ENCODE measurements at places on chromosomes 5 and 9. TPM values are rescaled to one million over a fixed set of nuclear protein-coding genes. Genes with fewer than 3 reads are reported as not detected.

GRCh38 chr5:52878656-52879055 is 90.9 kb downstream of the ITGA1 start:
- peak; percentile 19 for DNase-seq

- DNase-seq, result no peak
These were observed 8.4 kb downstream of the RPS14 start for GRCh38 chr5:150440948-150441812.

Gene RNF130
- 13.3 TPM for total RNA-seq

Gene GAS1
- total RNA-seq, result 1.7 TPM

- peak; percentile 92 for DNase-seq
These were observed 33.9 kb downstream of the VLDLR start for GRCh38 chr9:2655411-2655901.

GRCh38 chr5:170818232-170818631 is 34.7 kb downstream of the GABRP start:
- no peak for DNase-seq

DNA sequence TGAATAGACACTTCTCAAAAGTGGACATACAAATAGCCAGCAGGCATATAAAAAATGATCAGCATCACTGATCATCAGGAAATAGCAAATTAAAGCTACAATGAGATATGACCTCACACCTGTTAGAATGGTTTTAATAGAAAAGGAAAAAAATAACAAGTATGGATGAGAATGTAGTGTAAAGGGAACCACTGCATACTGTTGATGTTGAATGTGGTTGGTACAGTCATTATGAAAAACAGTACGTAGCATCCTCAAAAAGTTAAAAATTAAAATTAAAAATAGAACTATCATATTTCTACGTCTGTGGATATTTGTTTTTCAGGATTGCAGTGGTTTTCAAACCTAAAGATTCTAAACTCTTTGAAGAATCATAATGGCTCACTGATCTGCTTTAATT is 215.1 kb upstream of the NREP start:
- DNase-seq, result no peak

GRCh38 chr5:167982-168660 is 23.2 kb upstream of the LRRC14B start:
- DNase-seq, result peak; percentile 20

DNA sequence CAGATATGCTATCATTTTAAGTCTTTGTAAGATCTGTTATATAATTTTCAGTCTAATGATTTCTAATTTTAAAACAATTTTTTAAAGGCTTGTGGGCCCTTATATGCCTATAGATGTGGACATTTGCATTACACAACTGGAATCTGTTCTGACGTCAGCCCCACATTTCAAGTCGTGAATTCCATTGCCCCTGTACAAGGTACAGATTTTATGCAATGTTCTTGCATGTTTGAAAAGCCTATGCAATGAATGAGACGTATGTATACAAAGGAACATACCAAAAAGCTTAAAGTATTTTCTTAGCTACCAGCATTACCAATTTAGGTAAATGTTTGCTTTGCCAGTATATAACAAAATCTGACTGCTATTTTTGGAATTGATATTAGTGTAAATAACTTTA is 77.2 kb downstream of the ITGA1 start:
- no peak for DNase-seq

DNA sequence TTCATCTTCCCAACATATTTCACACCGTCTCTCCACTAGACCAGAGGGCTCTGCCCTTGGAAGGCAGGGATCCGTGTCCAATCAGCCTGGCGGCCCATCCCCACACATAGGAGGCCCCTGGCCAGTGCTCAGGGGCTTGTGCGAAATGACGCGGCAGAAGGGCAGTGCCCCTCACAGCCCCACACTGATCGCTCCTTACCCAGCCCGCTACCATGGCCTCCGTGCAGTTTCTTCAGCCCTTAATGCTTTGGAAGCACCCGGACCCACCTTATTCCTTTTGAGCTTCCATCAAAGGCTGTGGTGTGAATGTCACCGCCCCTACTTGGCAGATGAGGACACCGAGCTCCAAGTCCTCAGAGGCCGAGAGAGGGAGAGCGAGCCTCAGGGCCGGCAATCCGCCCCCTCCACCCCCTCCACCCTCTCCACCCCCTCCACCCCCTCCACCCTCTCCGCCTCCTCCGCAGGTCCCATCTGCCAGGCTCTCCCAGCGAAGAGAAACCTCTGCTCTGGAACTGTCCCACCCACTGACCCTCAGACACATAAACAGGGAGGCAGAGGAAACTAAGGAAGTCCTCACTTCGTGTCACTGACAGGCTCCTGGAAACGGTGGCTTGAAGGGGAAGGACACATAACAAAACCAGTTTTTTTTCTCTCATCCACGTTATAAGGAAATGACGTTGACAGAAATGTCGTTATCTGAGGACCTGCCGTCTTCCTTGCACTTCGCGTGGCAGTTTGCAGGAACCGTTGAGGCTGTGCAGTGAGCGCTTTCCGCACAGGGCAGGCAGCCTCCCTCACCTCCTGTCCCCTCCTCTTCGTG is 13.9 kb downstream of the QSOX2 start:
- DNase-seq, result no peak

Gene COL27A1
- 8.7 TPM for total RNA-seq

Gene LMX1B
- 14.0 TPM for total RNA-seq

Gene C1QTNF2
- 0.33 TPM for total RNA-seq

DNA sequence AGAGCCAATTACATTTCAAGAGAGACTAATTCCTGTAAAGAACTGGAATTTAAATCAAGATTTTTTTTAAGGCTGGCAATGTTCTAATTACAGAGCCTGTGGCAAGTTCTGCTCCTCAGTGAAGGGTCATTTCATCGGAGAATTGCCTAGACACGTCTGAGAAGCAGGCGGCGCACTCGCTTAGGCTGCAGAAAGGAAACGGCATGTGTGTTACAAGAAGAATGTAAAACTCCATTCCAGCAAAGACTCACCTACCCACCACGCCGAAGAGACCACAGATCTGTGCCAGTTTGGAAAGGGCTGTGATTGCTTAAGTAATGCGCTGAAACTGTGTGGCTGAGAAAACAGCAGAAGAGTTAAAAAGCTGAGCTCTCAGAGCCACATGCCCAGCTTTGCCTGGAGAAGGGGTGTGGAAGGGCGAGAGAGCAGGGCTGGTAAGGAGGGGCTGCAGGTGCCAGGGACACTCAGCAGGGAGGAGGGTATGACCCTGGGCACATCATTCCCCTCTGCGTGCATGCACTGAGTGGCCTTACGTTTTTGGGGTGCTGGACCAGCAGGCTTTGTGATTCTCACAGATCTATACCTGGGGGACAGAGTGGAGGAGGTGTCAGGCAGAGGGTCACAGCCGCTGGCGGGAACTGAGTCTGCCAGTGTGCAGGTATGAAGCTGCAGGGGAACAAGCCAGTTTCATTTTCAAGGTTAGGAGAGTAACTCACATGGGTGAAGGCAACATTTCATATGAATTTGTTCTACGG is 17.8 kb upstream of the SLC25A51 start:
- peak; percentile 86 for DNase-seq

DNA sequence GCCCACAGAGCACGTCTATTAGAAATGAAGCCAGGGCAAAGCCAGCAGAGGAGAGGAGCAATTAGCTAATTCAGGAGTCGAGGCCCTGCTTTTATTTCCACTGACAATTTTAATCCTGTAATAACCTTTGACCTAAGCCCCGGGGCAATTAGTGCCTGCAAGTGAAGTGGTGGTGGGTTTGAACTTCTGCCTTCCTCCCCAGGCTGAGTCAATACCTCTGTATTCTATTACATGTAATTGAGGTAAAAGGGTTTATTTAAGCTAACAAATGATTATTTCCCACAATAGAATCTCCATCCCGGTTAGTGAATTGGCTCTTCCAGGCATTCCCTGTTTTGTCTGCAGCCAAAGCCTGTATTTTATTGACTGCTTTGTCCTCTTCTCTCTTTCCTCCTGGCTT is 49.9 kb downstream of the FGF18 start:
- DNase-seq, result no peak

Gene GADD45G
- 1.0 TPM for total RNA-seq

- DNase-seq, result no peak
These were observed 433.2 kb downstream of the MAT2B start for GRCh38 chr5:163938595-163938994.

DNA sequence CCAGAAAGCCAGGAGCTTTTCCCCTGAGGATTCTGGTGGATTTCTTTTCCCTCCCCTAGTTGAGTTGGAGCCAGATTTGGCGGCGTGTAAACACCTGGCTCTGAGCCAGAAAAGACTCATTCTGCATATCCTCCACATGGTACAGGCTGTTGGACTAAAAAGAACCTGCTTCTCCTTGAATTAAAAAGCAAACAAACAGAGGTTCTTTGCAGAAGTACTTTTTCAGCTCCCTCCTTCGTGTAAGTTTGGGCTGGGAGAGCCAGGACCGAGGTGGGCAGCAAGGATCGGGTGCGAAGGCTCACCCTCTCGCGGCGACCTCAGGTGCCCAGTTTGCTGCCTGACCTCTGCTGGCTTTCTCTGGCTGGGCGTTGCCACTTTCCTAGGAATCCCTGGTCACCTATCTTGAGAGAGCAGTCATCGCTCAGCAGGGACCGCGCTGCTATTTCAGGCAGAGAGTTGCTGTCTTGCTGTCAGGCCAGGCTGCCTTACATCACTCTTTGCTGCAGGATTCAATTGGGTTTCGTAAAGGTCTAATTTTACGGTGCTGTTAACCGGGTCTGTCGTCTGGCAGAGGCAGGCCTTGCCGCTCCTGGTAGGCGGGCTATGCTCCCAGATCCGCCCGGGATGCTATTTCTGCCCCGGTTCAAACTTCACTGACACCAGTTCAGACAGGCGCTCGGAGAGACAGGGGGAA is 3.2 kb downstream of the PAPPA start:
- no peak for DNase-seq

DNA sequence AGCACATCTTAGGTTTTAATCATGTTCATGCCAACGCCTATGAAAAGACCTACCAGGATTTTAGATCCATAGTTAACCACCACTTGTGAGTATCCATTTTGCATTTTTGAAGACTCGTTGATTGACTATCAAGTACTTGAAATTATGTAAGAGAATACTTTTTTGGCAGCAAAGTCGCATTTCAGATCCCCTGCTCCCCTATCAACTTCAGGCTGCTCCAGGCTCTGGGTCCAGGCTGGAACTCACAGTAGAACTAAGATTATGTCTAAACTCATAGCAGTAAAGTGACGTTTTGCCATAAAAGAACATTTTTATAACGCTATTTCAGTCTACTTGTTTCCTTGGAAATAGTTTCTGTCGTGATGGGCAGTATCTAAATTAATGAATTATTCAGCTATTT is 267.7 kb downstream of the FANCC start:
- no peak for DNase-seq

DNA sequence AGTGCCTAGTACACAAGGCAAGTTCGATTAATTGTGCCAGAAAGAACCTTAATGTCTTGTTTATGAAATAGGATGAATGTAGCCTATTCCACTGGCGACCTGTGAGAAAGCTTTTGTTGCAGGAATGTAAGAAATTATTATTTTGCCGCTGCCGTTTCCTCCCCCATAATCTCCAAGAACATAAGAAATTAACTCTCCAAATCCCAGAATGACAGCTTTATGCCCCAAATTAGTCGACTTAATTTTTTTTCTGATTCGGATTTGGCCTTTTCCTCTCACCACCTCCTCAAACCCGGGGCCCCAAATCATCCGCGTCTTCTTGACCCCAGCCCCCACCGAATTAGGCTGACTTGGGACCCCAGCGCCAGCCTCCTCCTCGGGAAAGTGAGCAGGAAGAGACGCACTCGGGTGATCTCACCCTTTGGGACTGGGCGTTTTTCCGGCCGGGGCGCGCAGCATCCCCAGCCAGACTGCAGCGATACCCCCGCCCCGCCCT is 682 bp upstream of the SPTAN1 start:
- DNase-seq, result no peak

Gene CD274
- total RNA-seq, result 19.5 TPM

- no peak for DNase-seq
These were observed 5.1 kb downstream of the SPAAR start for GRCh38 chr9:35914301-35914807.

Gene MCTP1
- total RNA-seq, result 12.7 TPM

GRCh38 chr5:16542236-16542635 is 74.6 kb downstream of the RETREG1 start:
- no peak for DNase-seq

Gene C1QTNF3
- total RNA-seq, result 1.8 TPM

GRCh38 chr5:170427672-170428236 is 38.6 kb upstream of the KCNMB1 start:
- no peak for DNase-seq

DNA sequence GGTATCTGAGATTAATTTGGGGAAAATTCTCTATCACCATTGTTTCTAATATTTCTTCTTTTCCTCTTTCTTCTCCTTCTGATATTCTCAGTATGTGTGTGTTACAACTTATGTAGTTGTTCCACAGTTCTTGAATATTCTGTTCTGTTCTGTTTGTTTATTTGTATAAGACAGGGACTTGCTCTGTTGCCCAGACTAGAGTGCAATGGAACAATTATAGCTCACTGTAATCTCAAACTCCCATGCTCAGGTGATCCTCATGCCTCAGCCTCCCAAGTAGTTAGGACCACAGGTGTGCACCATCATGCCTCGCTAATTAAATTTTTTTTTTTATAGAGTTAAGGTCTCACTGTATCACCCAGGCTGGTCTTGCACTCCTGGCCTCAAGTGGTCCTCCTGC is 145.8 kb upstream of the TUT7 start:
- DNase-seq, result no peak

GRCh38 chr5:116303340-116303739 is 218.5 kb downstream of the COMMD10 start:
- DNase-seq, result no peak

All from mammary epithelial cell (primary cell).